NCI-H446 treated with DMSO at 0.1 percent for 48 hours (cell line): ENCODE measurements at places on chromosomes 13 and 19.

DNA sequence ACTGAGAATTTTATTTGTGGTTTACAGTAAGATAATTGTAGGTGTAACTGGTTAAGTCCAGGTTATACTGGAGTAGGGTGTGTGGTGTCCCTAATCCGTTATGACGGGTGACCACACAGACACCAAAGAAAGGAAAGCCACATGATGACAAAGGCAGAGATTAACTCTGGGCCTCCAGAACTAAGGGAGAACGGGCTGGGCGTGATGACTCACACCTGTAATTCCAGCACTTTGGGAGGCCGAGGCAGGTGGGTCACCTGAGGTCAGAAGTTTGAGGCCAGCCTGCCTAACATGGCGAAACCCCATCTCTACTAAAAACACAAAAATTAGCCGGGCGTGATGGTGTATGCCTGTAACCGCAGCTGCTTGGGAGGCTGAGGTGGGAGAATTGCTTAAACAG is 10.2 kb upstream of the FUT2 start:
- no peak for DNase-seq

- DNase-seq: no peak
Observed at GRCh38 chr13:110354715-110355473, 47.8 kb downstream of the COL4A2 start.

DNA sequence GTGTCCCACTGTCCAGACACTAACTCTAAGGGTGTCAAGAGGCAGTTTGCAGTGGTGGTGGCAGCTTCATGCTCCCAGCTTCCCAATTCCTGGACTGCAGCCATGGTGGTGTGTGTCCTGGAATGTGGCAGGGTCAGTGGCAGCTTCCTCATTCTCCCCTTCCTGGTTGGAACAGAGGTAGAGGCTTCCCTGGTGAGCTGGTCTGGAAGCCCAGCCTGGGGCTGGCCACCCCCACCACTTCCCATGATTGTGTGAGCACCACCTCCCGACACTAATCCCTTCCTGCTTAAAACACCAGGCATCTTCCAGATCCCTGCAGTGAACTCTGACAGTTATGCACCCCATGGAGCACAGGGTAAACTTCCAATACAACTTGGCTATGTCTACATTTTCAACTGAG is 134.9 kb downstream of the RAP2A start:
- DNase-seq: no peak

DNA sequence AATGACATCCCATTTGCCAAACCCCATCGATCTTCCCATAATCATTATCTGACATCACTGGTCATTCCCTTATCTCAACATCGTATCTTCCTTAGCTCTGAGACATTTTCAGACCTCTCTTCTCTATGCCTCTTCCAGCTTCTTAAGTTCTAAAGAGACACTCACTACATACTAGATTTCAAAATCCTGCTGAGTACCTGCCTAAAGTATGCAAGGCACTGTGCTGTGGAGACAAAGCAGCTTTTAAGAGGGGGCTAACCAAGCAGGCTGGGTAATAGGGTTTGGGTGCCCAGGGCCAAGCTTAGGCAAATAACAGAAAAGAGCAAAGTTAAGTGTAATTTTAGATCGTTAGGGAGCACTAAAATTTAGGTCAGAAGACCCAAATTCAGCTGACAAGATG is 3.4 kb upstream of the POMP start:
- DNase-seq: no peak

DNA sequence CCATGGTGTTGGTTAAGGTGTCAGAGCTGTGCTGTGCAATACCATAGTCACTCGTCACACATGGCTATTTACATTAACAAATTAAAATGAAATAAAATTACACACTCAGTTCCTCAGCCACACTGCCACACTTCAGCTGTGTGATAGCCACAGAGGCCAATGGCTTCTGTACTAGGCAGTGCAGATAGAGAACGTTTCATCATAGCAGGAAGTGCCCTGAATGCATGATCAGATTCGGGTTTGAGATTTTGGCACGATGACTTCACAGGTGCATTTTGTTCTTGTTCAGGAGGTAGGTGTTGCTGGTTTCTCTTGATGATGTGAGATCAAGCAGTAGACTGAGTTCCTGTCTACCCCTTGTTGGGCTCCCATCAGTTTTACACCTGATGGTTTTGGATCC is 6.5 kb downstream of the ARMC6 start:
- DNase-seq: no peak

GRCh38 chr19:6225232-6225865 is 54.4 kb downstream of the MLLT1 start:
- DNase-seq: no peak

DNA sequence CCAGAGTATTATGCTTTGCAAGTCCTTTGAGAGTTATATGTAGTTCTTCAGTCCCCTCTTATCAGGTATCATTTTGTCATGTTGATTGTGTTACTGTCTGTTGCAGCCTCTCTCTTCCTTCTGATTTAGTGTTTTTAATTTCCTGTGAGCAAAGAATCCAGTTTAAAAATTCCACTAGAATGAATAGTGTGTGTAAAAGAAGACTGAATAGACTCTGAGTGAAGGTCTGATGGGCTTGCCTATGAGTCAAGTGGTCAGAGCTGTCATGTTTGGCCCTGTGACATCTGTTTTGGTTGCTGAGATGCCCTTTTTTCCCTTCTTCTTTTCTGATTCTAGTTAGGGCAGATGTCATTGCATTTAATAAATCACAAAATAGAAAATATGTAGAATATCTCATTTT is 23.3 kb upstream of the KCTD4 start:
- DNase-seq: no peak

- DNase-seq: no peak
Observed at GRCh38 chr13:111561091-111561781, 240.8 kb downstream of the TEX29 start.

DNA sequence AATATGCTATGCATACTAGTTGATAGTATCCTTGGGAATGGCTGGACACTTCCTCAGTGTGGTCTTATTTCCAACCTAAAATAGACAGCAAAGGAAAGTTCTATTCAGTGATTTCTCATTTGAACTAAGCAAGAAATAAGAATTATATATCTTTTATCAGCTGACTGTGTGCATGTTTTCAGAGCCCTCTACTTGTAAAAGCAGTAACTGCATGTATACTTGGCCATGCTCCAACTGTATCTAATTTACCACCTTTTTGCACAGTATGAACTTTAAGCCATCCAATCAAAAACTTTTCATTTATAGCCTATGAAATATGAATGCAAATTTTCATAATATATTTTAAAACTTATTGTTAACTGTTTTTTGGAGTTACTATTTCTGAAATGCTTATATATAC is 136.4 kb upstream of the PCDH9 start:
- DNase-seq: no peak

- no peak for DNase-seq
Observed at GRCh38 chr19:12668932-12669269, 2.3 kb downstream of the WDR83 start.

DNA sequence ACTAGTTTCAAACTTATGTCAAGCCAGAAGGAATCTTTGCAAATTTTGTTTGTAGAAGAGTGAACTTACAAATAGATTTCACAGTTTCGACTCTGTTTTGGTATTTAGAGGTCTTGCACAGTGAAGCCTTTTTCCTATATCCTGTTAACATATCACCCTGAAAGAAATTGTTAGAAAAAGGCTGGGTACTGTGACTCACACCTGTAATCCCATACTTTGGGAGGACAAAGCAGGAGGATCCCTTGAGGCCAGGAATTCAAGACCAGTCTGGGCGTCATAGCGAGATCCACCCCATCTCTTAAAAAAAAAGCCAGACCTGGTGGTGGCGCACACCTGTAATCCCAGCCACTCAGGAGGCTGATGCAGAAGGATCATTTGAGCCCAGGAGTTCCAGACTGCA is 224.0 kb downstream of the GGACT start:
- DNase-seq: no peak

- DNase-seq: no peak
Observed at GRCh38 chr19:38539751-38540150, 78.0 kb downstream of the MAP4K1 start.
